ENCODE measurements at places on chromosomes 4 and X. TPM values are rescaled to one million over a fixed set of nuclear protein-coding genes. Genes with fewer than 3 reads are reported as not detected.

COL4A5 gene
- 92.6 TPM for total RNA-seq

RAB39B gene
- total RNA-seq = 12.3 TPM

SPANXB1 gene
- total RNA-seq = not detected

PRSS12 gene
- 32.3 TPM for total RNA-seq

PPEF2 gene
- 12.3 TPM for total RNA-seq

MAGEC3 gene
- not detected for total RNA-seq

TRIML2 gene
- not detected for total RNA-seq

Measured in camera-type eye (tissue), 1 donor.